ENCODE measurements at places on chromosomes 2 and 18.

DNA sequence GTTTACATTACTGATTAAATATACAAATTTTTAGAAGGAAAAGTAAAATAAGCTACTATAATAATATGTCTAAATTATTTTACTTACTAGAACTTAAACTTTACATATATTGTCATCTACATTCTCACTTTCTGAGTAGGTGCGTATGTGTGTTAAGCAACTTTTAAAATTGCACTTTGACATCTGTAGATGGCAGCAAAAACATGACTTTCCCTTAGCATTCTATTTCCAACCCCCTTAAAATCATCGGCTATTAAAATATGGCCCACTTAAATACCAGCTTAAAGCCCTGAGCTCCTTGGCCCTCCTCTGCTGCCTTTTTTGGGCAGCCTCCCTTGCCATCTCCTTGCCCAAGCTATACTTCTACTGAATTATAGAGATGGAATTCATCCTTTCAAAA, 78.0 kb downstream of the UPP2 start:
- DNase-seq: no peak

GRCh38 chr18:172361-172760, 14.0 kb downstream of the USP14 start:
- DNase-seq: no peak

DNA sequence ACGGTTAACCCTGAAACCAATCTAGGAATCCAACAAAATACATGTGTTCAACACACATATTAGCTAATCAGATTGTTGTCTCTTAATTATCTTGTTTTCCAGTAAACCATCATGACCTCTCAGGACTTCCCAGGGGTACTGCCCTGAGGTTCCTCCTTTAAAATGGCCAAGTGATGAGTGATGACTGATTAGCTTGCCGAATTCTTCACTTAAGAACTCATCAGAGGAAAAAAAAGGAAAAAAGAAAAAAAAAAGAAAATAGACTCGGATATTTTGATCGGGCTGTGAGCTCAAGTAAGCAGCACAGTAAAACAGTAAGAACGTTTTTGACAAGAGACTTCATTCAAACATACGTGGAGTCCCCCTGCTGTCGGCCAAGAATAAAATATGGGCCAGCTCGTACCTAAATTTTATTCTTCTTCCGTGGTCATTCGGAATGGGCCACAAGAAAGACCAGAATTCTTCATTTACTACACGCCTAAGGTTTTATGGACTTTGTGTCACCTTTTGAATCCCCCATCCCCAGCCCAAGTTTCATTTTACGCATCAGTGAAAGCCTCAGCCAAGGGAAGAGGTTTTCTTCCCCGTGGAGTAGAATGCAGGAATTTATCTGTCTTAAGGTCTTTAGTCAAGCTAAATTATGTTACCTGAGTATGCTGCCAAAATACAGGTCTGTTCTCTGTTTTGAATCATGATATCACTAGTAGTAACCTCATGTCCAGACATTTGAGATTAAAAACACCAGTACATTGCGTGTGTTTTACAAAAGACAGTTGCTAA, 40.5 kb downstream of the COLEC12 start:
- DNase-seq: no peak

GRCh38 chr2:174863183-174863582, 98.9 kb upstream of the CHRNA1 start:
- no peak for DNase-seq

- no peak for DNase-seq
These were observed 414.4 kb downstream of the MTX2 start for GRCh38 chr2:176683618-176684111.

- peak; percentile 40 for DNase-seq
These were observed 106.6 kb upstream of the ID2 start for GRCh38 chr2:8575038-8575833.

DNA sequence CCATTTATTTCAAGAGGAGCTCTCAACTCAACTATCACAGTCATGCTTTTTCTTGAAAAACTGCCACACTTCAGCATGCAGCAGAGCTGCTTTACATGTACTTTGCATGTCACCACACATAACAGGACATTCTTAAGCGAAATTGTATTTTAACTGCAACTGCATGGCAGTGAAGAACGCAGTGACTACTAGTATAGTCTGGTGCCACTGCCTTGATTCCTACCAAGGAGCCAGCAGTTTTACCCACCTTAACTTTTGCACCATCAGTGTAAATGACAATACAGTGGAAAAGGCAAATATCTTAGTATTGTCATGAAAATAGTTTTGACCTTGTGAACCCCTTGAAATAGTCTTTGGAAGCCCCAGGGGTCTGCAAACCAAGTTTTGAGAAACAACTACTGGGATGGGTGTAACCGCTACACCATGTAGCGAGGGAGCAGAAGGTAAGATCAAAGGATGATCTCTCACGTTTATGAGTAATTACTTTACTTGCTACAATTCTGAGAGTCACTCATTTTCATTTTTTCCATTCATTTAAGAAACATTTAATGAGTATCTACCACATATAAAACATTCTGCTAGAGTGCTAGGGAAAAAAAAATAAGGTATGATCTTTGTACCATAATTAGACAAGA, 32.3 kb upstream of the MPP4 start:
- DNase-seq: no peak

DNA sequence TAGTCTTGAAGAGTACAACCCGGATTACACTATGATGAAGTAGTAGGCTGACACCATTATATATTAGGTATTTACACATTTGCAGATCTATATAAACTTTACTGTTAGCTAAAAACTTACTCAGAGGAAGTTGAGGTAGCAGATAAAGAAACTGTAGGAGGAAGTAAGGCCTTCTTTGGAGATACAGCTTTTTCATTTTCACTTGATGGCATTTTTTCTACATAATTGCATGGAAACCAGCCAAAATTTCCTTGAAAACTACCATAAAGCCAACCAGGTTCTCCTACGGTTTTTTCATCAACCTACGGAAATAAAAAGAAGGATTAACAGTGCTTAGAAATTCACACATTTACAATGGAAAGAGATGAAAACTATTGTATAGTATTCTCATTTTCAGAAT, 86.6 kb downstream of the FAM228A start:
- no peak for DNase-seq

- no peak for DNase-seq
These were observed 516.5 kb downstream of the XIRP2 start for GRCh38 chr2:167404627-167405284.

DNA sequence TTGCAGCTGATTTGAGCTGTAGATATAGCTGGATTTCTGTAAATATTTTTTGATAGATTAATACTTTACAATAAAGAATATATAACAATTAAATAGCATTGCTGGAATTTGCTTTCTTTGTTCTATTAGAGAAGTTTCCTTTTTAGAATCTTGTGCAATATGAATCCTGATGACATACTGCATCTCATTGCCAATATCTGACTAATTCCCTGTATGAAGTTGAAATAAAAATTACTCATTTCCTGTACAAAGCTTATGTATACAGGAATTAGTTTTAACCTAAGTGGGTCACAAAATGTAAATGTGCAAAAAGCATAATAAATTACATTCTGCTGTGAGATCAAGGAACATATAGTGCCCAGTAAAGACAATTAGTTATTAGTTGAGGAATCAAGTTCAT, 72.8 kb upstream of the TMEFF2 start:
- DNase-seq: no peak

Data from stimulated activated CD8-positive, alpha-beta memory T cell treated with anti-CD3 and anti-CD28 coated beads, Interleukin-4, amount 100 ng/mL, for 4 hours (primary cell).